ENCODE measurements at places on chromosomes 1 and 21.

- no peaks in the 10 kb centered on the region for H3K27me3 ChIP-seq
- DNase-seq, result no peak
- peaks cover 25% of the 10 kb centered on the region for H3K36me3 ChIP-seq
- no peak overlapping the region for H3K27ac ChIP-seq
Observed at GRCh38 chr1:39847940-39848339, 35.4 kb downstream of the TRIT1 start.

GRCh38 chr1:178031856-178032320, 62.0 kb upstream of the RASAL2 start:
- no peak for DNase-seq
- H3K4me1 ChIP-seq, result no peaks in the 10 kb centered on the region
- no peak overlapping the region for H3K27ac ChIP-seq
- H3K36me3 ChIP-seq, result no peaks in the 10 kb centered on the region

DNA sequence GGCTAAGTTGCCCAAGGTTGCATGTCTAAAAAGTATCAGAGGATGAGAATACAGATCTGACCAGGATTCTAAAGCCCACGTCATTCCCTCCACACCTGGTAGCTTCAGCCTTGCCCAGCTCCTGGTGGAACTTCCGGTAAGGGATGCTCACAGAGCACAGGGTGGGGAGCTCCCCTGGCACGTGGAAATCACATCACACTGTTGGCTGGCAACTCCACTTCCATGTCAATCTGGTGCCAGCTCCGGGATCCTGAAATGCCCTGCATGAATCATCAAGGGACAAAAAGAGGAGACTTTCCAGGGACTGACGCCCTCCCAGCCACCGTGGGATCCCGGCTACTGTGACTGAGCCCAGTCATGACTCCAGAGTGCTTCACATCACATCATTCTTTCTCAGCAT, 12.4 kb upstream of the BCAR3 start:
- H3K4me1 ChIP-seq, result peaks cover 10% of the 10 kb centered on the region
- no peak overlapping the region for H3K27ac ChIP-seq
- H3K36me3 ChIP-seq, result no peaks in the 10 kb centered on the region
- H3K4me3 ChIP-seq, result no peak overlapping the region

- no peaks in the 10 kb centered on the region for H3K36me3 ChIP-seq
- no peaks in the 10 kb centered on the region for H3K4me1 ChIP-seq
- H3K27me3 ChIP-seq, result no peaks in the 10 kb centered on the region
- H3K4me3 ChIP-seq, result no peak overlapping the region
- H3K27ac ChIP-seq, result no peak overlapping the region
Observed at GRCh38 chr1:166129006-166129405, 37.8 kb downstream of the FAM78B start.

DNA sequence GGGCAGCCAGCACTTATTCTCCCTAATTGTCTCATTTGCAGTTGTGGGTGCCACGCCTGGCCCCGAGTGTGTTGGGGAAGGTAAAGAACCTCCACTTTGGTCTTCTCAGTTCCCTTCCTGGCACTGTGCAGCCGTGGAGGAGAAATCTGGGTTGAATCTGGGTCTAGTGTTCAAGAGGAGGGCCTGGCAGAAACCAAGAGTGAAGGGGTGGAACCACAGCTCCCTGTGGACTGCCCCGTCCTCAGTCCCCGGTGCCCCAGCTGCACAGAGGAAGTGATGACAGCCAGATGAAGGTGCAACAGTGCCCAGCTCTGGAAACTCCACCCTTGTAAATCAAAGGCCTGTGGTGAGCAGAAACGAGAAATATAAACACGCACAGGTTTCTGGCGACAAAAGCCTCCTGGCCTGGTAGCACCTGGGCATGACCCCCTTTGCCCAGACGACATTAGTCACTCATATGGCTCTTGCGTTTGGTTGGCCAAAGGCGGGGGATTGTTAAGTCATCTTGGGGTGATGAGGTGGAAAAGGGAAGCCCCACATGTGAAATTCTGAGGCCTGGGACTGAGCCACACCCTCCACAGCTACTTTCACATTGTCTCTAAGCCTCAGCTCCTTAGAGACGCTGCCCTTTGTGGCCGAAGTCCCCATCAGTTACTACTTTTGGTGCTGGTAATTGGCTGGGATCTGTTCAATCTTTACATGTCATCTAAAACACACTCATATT, 4.2 kb upstream of the ECE1 start:
- peak; percentile 73 for DNase-seq
- H3K36me3 ChIP-seq, result peaks cover 4% of the 10 kb centered on the region
- H3K4me1 ChIP-seq, result peaks cover 69% of the 10 kb centered on the region
- H3K27me3 ChIP-seq, result no peaks in the 10 kb centered on the region
- peak overlapping the region; percentile 90 for H3K27ac ChIP-seq

DNA sequence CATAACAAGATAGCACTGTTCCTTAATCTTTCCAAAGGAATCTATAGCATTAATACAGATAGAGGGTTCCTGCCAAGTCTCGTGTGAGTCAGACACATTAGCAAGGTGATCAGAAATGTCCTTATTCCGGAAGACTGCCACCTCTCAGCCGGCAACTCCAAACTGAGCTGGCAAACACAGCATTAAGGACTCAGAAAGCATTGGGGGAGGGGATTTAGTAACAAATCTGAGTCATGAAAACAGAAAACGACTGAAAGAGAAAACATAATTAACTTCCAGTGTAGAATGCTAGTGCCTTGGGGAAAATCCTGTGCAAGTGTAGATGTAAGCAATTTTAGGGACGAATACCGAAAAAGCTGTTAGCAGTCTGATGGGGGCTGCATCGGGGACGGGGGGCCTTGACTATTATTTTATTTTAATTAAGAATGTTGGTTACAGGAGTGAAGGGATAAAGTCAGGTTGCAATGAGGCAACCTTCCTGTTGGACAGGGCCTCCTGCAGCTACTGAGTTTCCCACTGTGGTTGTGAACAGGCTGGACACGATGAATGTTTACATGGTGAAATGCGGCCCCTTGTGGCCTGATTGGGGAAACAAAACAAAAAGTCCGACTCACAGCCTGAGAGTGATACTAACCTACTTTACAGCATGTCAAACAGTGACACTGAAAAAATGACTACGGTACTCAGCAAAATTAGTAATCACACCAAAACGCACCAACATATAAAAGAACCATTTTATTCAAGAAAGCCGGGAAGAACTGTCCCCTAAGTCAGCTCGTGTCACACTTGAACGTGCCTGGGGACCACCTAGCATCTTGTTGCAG, 20.7 kb downstream of the MIS18A start:
- no peaks in the 10 kb centered on the region for H3K27me3 ChIP-seq
- H3K4me1 ChIP-seq, result no peaks in the 10 kb centered on the region
- peak; percentile 52 for DNase-seq
- H3K36me3 ChIP-seq, result no peaks in the 10 kb centered on the region
- H3K27ac ChIP-seq, result no peak overlapping the region
- H3K4me3 ChIP-seq, result no peak overlapping the region

- H3K27ac ChIP-seq, result peak overlapping the region; percentile 40
- H3K27me3 ChIP-seq, result peaks cover 6% of the 10 kb centered on the region
- H3K4me3 ChIP-seq, result no peak overlapping the region
- DNase-seq, result peak; percentile 67
- no peaks in the 10 kb centered on the region for H3K36me3 ChIP-seq
- peaks cover 4% of the 10 kb centered on the region for H3K4me1 ChIP-seq
Observed at GRCh38 chr1:32716312-32717148, 14.0 kb upstream of the SYNC start.

GRCh38 chr1:9651565-9652378, at the start of gene PIK3CD:
PIK3CD (plus strand) TSS chr1:9651731; CDS start chr1:9710456, 58,725 bp downstream.
- no peaks in the 10 kb centered on the region for H3K27me3 ChIP-seq
- H3K4me3 ChIP-seq, result peak within 1 kb of the TSS; percentile 97
- H3K27ac ChIP-seq, result peak within 1 kb of the TSS; percentile 97
- peak; percentile 74 for DNase-seq

GRCh38 chr1:46133181-46133658, 791 bp upstream of the PIK3R3 start:
- no peak for DNase-seq
- H3K4me3 ChIP-seq, result peak overlapping the region; percentile 92
- H3K27me3 ChIP-seq, result peaks cover 64% of the 10 kb centered on the region
- H3K27ac ChIP-seq, result peak overlapping the region; percentile 89

DNA sequence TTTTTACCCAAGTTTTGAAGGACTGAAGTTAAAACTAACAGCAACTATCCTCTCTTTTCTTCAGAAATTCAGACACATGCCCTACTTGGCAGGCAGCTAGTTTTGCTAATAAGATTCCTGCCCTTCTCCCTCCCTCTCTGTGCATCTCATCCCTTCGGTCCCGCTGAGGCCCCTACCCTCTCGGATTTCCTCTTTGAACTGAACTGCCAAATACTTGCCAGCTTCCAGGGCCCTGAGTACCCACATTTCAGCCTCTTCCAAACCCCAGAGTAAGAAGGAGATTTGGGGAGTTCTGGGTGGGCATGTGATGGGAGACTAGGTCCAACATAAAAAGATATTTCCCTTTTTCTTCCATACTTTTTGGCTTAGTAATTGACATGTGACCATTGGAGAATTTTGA, 116.5 kb upstream of the JUN start:
- H3K27ac ChIP-seq, result no peak overlapping the region
- no peak overlapping the region for H3K4me3 ChIP-seq
- H3K27me3 ChIP-seq, result peaks cover 2% of the 10 kb centered on the region
- DNase-seq, result no peak
- H3K4me1 ChIP-seq, result peaks cover 32% of the 10 kb centered on the region

GRCh38 chr1:164983023-164983650, 373.4 kb downstream of the LMX1A start:
- H3K27ac ChIP-seq, result no peak overlapping the region
- H3K27me3 ChIP-seq, result no peaks in the 10 kb centered on the region
- H3K4me3 ChIP-seq, result no peak overlapping the region
- DNase-seq, result no peak

DNA sequence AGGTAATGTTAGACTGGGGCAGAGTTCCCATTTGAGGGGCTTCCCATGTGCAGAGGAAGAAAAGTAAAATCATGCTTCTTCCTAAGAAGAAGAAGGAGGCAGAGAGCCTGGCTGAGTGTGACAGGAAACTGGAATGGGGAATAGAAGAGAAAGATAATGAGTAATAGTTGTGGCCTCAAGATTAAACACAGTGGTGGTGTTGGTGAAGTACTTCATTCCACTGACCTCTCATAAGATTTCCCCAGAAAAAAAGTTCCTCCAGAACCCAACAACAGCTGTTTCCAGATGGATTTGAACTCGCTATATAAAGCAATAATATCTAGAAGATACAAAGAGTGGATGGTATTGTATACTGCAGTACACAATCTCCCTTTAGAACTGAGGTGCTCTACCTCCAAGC, 13.0 kb downstream of the RGS1 start:
- H3K27ac ChIP-seq, result no peak overlapping the region
- H3K27me3 ChIP-seq, result peaks cover 14% of the 10 kb centered on the region
- peaks cover 5% of the 10 kb centered on the region for H3K4me1 ChIP-seq
- no peaks in the 10 kb centered on the region for H3K36me3 ChIP-seq
- no peak overlapping the region for H3K4me3 ChIP-seq

DNA sequence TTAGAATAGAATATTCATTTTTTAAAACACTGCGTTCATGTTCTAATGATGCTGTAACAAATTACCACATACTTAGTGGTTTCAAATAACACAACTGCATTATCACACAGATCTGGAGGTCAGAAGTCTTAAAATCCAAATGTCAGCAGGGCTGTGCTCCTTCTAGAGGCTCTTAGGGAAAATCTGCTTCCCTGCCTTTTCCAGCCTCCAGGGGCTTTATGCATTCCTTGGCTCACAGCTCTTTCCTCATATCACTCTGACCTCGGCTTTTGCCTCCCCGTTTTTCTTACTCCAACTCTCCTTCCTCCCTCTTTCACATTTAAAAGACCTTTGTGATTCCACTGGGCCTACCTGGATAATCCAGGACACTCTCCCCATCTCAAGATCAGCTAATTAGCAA, 18.6 kb upstream of the FMN2 start:
- no peaks in the 10 kb centered on the region for H3K4me1 ChIP-seq
- no peaks in the 10 kb centered on the region for H3K27me3 ChIP-seq
- no peak overlapping the region for H3K27ac ChIP-seq

GRCh38 chr21:41148798-41149197, 19.2 kb upstream of the BACE2 start:
- no peaks in the 10 kb centered on the region for H3K36me3 ChIP-seq
- H3K4me3 ChIP-seq, result no peak overlapping the region
- no peak overlapping the region for H3K27ac ChIP-seq
- no peaks in the 10 kb centered on the region for H3K4me1 ChIP-seq

DNA sequence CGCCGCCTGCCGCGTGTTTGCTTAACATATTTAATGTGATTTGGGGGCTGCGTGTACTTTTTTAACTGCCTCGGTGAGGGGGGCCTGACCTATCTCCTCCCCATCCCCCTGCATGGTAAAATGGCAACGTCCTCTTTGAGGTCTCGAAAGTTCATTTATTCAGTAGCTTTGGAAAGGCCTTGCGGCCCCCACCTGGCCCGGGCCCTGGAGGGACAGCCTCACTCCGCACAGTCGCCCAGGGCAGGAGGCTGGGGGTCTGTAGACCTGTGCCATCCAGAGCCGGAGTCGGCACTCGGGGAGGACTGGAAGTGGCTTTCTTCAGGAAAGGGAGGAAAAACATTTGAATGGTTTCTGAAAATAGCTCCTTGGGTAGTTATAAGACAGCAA, 38.0 kb upstream of the ACTRT2 start:
- no peak overlapping the region for H3K4me3 ChIP-seq
- no peaks in the 10 kb centered on the region for H3K27me3 ChIP-seq
- no peak overlapping the region for H3K27ac ChIP-seq
- no peaks in the 10 kb centered on the region for H3K4me1 ChIP-seq
- no peak for DNase-seq

- no peak overlapping the region for H3K27ac ChIP-seq
- H3K36me3 ChIP-seq, result peaks cover 40% of the 10 kb centered on the region
- H3K4me1 ChIP-seq, result no peaks in the 10 kb centered on the region
- H3K4me3 ChIP-seq, result no peak overlapping the region
Observed at GRCh38 chr1:100482167-100482566, 55.8 kb upstream of the GPR88 start.

DNA sequence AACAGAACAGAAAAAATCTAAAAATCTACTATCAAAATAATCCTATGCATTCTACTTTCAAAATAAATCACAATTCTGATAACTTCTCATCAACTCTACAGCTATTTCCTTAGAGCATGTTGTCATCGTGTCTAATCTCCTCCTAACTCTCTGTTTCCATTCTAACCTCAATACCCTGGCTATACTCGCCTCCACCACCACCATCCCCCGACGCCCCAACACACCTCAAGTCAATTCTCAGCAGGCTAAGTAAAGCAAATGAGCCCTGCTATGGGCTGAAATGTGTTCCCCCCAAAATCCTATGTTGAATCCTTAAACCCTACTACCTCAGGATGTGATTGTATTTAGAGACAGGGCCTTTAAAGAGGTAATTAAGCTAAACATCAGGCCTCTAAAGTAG, 34.6 kb downstream of the NRDC start:
- no peak overlapping the region for H3K27ac ChIP-seq
- H3K36me3 ChIP-seq, result peaks cover 23% of the 10 kb centered on the region
- peaks cover 17% of the 10 kb centered on the region for H3K4me1 ChIP-seq
- no peak for DNase-seq
- H3K27me3 ChIP-seq, result no peaks in the 10 kb centered on the region

GRCh38 chr1:75083223-75083622, 51.0 kb upstream of the LHX8 start:
- H3K4me3 ChIP-seq, result no peak overlapping the region
- no peaks in the 10 kb centered on the region for H3K27me3 ChIP-seq
- H3K27ac ChIP-seq, result no peak overlapping the region
- no peaks in the 10 kb centered on the region for H3K36me3 ChIP-seq

Measured in activated naive CD8-positive, alpha-beta T cell treated with anti-CD3 and anti-CD28 coated beads, Interleukin-2, amount 10 ng/mL, durations not matched to agents 7 days and 5 days (primary cell).